ENCODE measurements at places on chromosomes 5 and 9.

DNA sequence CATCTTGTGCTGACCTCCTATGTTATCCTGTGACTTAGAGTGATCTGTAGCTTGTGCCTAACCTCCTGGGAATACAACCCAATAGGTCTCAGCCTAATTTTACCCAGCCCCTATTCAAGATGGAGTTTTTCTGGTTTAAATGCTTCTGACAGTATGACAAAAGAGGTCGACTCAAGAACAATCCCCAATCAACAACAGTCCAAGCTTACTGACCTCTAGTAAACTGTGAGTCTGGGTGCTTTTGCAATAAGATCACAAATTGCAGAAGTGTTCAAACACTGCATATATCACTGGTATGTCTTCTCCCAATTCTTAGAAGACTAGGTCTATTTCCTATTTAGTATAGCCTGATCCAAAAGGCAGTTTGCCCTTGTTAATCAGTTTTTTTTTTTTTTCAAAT lies 323.5 kb upstream of the PTGER4 start:
- DNase-seq = no peak

DNA sequence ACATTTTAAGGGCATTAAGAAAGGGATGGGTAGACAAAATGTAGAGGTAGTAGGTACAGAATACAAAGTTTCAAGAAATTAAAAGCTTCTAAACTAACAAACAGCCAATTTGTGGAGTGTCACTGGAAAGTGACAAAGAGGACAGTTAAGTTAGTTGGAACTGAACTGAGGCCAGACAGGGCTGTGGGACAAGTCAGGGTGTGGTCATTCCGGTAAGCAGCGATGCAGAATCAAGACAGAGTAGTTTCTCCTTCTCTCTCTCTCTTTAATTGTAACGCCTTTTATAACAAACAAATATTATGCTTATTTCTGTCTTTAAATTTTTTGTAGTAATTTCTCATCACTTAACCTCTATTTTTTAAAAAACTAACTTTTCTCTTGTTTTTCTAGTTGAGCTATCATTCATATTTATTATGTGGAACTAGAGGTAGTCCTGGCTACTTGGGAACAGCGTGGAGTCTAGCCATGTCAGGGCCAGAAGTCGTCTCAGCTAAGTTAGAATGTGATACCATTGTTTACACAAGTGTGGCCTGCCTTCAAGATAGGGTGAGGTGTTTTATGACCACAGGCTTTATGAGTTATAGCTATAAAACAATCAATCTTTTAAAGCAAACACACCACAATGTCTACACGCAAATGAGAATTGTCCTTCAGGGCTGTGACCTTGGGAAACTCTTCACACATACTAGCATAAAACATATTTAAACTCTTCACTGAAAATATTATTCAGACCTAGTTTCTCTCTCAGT lies 115.3 kb upstream of the CDKN2B start:
- no peak for DNase-seq

- no peak for DNase-seq
These were observed 198.1 kb downstream of the CSNK1G3 start for GRCh38 chr5:123710031-123710430.

- peak; percentile 52 for DNase-seq
These were observed 102.7 kb downstream of the EFNA5 start for GRCh38 chr5:107567901-107568671.

DNA sequence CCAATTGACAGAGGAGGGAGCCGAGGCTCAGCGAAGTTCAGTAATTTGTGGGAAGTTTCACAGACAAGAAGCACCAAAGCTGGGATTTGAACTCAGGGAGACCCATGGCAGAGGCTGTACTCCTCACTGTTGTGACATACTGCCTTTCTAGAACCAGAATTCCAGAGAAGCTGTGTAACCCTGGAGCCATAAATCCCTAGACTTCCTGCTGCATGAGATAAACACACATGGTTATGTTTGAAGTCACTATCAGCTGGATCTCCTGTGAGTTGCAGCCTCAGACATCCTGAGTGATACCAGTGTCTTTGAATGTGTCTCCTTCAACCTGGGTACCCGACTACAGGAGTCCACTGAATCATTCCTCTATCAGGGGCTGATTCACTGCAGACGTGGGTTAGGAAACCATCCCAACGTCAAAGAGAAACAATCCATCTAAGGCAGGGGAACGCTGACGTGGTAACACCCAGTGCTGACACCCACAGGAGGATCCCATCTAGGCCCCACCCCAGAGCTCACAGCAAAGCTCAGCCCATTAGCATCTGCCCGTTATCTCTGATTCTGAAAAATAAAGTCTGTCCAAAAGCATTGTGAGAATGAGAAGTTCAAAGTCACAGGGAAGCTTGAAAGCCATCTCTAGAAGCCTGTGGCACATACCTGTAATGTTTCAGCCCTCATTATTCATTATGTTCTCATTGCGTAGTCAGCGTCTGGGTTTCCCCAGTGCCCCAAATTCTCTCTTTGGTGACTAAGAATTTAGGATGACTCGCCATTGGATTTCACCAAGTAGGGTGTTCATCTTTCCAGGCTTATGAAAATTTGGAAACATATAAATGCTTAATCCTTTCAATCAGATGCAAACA lies 36.3 kb upstream of the BASP1 start:
- DNase-seq = no peak

GRCh38 chr5:115656404-115656803 lies 30.6 kb upstream of the TMED7 start:
- no peak for DNase-seq

GRCh38 chr5:126370796-126371718 lies 52.2 kb upstream of the GRAMD2B start:
- DNase-seq = no peak

DNA sequence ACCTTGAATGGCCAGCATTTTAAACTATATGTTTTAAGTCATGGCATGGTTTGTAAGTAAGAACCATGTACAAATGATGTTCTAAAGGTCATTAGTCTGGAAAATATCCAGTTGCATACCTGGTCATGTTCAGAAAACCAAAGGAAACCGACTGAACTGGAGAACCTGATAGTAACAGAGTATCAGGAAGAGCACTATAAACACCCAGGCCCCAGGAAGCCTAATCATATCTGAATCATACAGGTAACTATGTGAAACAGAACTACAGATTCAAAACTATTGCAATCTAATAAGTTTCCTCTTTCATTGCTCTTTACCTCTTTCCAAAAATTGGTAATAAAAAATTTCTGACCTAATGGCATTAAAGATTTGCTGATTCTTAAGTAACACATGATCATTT lies 500.3 kb downstream of the ARHGEF28 start:
- DNase-seq = no peak

DNA sequence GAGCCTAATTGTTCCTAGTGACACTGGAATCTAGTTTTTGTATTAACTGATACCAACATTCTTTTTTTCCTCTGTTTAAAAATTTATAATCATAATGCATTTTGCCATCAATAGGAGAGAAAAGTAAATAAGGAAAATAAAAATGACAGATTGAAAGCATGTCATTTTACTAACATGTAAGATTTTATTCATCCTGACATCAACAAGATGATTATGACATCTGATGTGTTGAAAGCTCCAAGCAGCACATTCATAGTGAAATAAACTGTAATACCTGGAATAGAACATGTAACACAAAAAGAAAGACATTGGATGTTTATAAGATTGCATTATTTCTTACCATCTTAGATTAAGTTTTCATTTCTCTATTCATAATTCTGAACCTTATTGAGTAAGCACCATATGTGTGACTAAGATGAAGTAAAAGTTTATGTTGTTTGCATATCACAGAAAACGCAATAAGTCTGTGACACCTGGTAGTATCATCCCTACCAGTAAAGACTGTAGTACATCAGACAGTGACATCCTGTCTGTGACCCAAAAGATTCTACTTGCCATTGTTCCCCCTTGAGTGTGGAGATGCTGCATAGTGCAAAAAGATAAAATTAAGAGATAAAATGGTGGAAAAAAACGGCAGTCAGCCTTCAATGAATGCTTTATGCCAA lies 225.6 kb downstream of the PCSK5 start:
- no peak for DNase-seq

DNA sequence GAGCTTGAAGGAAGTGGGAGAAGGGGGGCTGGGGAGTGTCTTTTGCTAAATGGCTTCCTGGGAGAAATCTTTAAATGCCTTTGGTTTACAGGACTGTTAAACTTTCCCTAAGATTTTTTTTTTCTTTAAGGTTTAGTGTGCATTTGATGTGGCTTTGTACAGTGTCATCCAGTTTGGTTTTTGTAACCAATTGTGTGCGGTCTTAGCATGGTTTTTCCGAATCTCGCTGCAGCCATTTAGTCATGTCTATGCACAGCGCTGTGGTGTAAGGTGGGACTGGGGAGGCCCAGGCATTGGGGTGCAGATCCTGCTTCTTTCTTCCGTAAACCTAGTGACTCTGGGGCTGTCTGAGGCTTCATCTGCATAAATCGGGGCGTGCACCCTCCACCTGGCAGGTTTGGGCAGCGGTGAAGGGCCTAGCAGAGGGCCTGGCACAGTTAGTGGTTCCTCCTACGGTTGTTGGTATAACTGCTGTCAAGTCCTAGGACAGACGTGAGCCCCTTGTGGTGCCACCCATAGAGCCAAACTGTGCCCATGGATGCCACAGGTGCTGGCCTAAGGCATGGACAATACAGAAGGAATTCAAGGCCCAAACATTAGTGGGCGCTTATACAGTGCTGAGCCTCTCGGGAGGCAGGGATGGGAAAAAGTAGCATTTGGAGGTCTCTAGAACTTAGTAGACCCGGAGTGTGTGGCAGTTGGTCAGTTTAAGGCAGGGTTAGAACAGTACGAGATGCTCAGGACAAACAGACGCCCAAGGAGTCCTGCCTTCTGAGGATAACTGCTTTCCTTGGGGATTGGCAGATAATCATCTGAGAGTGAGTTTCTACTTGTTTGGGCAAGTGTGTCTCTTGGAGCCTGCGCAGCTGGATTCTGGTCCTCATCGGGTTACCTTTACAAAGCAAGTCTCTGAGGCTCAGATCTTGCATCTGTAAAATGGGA lies 1.5 kb downstream of the PRRC2B start:
- peak; percentile 18 for DNase-seq

GRCh38 chr9:6911901-6912638 lies 154.3 kb downstream of the KDM4C start:
- no peak for DNase-seq

DNA sequence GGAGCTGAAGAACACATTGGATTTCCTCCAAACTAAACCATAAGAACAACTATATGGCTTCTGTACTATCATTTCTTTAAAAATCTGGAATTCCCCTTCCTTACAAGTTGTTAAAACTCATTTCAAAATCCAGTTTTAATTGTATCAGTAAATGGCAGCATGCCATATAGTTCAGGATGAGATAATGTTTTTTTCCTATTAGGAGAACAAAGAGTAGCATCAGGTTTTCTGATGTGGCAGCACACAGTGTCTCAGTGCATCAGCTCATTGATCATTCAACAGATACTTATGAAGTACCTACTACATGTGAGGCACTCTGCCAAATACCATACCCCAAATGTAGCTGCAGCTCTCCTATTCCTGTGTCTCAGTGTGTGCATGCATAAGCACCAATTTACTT lies 161.1 kb downstream of the EPB41L4A start:
- no peak for DNase-seq

DNA sequence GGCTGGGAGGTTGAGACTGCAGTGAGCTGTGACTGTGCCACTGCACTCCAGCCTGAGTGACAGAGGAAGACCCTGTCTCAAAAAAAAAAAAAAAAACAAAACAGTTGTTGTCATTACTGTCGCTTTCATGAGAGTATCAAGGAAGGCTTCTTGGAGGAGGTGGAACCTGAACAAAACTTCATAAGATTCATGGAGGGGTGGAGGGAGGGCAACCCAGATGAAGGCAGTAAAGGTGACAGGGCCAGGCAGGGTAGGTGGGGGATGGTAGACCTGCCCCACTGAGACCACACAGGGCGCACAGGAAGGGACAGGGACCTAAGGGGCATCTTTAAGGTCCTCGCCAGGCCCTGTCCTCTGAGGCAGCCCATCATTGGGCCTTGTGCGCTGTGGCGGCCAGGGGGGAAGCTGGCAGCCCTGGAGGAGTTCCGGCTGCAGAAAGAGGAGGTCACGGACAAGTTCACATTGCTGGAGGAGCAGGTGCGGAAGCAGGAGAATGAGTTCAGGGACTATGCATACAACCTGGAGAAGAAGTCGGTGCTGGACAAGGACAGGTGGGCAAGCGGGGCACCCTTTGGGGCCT lies 3.5 kb downstream of the CFAP157 start:
- DNase-seq = no peak

GRCh38 chr5:72386639-72387038 lies 66.5 kb downstream of the PTCD2 start:
- no peak for DNase-seq

DNA sequence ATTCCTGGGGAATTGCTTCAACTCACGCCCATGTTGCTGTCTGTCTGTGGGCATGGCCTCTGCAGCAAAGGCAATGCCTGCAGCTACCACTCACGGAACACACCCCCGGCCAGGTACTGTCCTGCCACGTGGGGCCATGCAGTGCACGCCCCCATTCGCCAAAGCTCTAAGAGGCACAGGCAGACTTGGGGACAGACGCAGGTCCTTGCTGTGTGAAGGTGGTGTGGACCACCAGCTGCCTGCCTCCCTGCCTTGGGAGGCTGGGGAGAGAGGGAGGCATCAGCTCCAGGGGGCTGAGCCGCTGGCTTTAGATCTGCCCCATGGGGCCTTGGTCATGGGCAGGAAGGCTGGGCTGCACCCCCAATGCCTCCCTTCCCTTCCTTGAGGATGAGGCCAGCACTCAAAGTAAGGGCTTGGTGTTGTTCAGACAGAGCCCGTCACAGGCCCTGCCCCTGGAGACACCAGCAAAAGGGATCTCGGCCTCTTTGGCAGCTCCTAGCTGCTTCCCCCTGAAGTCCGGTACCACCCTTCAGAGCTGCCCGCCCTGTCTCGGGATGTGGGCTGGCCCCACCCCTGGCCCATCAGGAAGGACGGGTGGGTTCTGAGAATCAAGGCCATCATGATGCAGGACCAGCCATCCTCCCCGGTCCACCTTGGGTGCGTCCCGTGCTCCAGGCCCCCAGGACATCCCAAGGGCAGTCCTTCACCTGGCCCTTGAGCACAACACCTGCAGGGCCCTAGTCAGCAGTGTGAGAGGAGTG lies 2.3 kb downstream of the GRIN1 start:
- no peak for DNase-seq

DNA sequence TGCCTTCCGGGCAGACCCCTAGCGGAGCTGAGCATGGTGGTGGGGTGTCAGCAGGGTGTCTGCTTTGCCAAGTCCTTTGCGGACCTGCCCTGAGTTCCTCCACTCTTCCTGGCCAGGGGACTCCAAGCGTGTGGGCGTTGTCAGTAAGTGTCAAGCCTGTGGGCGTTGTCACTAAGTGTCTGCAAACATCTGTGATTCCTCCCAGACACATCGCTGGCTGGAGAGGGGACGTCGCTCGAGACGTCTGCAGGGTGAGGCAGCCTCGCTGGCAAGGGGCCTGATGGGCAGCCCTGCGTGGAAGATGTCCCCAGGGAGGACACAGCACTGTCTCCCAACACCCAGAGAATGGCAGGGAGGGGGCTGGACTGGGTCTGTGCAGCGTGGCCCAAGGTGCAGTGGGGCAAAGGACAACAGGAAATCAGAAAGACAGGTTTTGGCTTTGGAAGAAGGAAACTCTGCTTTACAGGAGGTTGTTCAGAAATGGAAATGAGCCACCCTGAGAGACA lies 28.8 kb downstream of the ADAMTSL2 start:
- DNase-seq = no peak

GRCh38 chr5:10704949-10705621 lies 55.9 kb downstream of the DAP start:
- no peak for DNase-seq
